ENCODE measurements at places on chromosomes 7 and 10.
A peak's percentile ranks its signal among the peaks of the same experiment; 100 is the strongest.

DNA sequence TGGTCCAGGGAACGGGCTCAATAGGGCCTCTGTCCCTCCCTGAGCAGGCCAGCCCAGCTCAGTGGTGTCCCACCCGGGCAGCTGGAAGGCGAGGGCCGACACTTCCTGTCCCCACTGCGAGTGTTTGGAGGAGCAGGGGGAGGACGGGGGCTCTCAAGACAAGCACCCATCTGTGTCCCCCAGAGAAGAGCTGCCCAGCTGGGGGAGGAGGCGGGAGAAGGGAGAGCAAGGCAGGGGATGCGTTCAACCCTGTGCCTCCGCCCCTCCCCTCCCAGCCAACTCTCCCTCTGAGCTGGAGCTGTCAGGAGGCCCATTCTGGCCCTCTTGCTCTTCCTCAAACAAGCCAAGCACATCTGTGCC lies 35.7 kb downstream of the ZCCHC24 start:
- no peak for DNase-seq

DNA sequence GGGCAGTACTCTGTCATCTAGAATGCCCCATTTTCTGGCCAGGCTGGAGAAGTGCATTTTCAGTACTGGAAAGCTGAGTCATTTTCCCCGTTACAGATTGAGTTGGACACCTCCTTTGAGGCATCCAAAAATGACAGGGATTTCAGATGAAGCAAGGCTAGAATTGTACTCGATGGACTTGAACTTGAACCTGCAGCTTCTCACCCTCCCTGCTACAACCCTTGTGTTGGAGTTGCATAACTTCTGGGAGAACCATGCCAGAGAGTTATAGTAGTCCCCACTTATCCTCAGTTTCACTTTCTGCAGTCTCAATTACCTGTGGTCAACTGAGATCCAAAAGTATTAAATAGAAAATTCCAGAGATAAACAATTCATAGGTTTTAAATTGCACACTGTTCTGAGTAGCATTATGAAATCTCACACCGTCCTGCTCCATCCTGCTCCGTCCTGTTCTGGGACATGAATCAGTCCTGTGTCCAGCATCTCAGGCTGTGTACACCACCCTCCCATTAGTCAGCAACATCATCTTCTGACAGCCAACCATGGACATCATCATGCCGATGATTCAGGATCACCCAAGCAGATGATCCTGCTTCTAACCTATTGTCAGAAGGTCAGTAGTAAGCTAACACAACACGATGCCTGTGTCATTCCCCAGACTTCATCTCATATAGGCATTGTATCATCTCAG lies 363.7 kb downstream of the DPP6 start:
- no peak for DNase-seq

DNA sequence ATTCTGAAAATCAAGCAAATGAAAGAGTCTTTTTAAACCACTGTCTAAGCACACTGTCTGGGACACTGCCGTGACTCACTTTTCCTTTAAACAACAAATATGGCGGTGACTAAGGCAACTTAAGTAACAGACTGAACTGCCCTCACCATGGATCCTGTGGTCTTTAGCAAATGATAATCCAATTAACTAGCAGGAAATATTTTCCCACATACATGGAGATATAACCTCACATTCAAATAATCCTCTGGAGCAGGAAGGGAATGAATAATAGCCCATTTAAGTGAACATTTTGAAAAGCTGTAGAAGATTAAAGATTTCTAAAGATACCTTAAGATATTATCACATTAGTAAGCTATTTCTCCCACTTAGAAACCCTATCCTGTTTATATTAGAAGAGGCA lies 40.3 kb upstream of the LRRC17 start:
- no peak for DNase-seq

DNA sequence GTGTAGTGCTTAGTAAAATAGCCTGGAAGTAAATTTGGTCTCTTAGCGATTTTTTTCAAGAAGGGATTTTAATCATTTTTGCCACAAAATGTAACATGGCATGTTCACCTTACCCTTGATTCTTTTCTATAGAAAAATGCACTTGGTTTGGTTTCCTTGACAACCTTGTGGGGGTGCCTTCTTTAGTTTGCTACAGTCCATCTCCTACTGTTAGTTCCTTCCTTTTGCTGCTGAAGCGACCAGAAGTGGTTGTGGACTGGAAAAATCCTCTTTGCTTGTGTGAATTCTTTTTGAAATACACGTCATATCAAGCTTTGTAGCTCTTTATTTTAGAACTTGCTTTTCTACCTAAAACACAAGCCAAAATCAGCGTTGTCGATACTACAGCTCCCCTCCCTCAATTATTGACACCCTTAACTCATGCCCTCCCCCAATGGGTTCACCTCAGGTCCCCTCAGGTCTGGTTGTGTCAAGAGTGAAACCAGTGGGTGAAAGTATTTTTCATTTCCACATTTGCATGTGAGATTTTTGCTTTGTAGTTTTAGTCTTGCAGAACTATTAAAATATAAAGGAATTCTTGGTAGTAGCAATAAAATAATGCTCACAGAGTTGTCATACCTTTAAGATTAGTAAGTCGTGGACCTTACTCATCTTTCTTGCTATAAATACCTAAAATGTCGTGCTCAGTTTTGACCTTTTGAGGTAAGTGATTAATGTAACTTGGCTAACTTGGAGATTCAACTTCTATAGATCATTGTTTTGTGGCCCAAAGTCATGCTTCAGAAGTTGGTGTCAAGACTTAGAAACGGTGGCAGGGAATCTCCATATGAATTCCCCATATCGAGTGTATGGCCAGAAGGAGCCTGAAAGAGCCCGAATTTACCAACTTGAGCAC lies 1.5 kb downstream of the ACTR3B start:
- DNase-seq, result no peak

DNA sequence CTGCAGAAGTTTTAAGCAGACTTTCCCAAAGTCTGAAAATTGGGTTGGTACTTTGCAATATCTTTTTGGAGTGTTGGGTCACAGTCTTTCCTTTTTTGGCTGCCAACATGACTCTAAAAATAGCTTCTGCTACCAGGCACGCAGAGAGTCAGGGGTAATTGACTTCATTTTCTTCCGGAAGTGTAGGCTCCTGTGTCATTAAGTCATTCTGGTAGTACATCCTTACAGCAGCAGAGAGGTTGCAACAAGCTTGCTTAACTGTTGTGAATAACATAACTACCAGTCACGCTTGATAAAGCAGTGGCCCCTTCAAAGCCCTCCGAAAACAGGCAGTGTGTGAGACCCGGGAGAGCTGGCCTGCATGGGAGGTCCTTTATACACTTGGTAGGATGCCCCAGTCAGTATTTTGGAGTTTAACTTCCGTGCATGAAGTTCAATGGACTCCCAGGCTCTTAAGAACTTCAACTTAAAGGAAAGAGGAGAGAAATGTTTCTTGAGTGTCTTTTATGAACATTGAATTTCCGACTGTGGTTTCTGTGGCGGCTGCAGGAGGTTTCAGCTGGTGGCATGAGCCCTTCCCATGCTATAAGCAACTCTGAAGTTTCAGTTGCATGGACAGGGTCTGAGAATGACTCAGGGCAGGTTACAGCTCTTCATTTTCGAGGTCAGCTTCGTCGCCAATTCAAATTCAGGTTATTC lies 310.7 kb downstream of the GALNT17 start:
- DNase-seq, result peak; percentile 23

- DNase-seq, result no peak
Observed at GRCh38 chr7:115300231-115300870, 378.5 kb downstream of the MDFIC start.

DNA sequence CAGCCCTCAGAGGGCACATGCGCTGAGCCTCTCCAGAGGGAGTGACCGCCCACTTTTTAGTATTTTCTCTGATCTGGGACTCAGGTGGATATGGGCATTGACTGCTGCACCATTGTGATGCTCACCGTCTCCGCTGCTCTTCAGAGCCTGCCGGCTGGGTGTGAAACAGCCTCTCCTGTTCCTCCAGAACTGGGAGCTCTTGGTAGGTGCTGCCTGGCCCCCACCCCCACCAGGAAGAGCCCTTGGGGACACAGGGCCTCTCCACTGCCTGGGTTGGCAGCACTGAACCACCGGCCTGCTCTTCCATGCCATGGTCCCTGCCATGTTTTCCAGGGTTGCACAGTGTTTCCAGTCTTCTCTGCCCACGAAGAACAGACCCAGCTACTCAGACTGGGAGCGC lies 36.3 kb downstream of the ARHGAP22 start:
- no peak for DNase-seq

Measured in Jurkat, Clone E6-1 (cell line).